H4 (cell line): ENCODE measurements at places on chromosomes 7 and 10. TPM values are rescaled to one million over a fixed set of nuclear protein-coding genes. Genes with fewer than 3 reads are reported as not detected.

GPER1 gene
- 0.97 and 1.5 TPM in 2 replicates for total RNA-seq

RSPH10B gene
- total RNA-seq, result not detected in 2 replicates

POU6F2 gene
- 0.35 and 0.41 TPM in 2 replicates for total RNA-seq

ACTL6B gene
- total RNA-seq, result not detected in 2 replicates

HTR7 gene
- 23.6 and 27.7 TPM in 2 replicates for total RNA-seq

ITIH5 gene
- 0.10 and 0.29 TPM in 2 replicates for total RNA-seq

FFAR4 gene
- total RNA-seq, result not detected in 2 replicates

CALML3 gene
- not detected in 2 replicates for total RNA-seq

TWIST1 gene
- 29.1 and 40.1 TPM in 2 replicates for total RNA-seq

SFRP4 gene
- total RNA-seq, result 8.3 and 10.3 TPM in 2 replicates
